Naive thymus-derived CD4-positive, alpha-beta T cell (primary cell): ENCODE measurements at places on chromosomes 3 and 15. TPM values are rescaled to one million over a fixed set of nuclear protein-coding genes. Genes with fewer than 3 reads are reported as not detected.
A peak's percentile ranks its signal among the peaks of the same experiment; 100 is the strongest.

- no peaks in the 10 kb centered on the region for H3K36me3 ChIP-seq
- H3K4me1 ChIP-seq, result no peaks in the 10 kb centered on the region
- no peak overlapping the region for H3K27ac ChIP-seq
- no peak for DNase-seq
- H3K4me3 ChIP-seq, result no peak overlapping the region
Measured at GRCh38 chr3:115428841-115429240, 194.5 kb upstream of the GAP43 start.

Gene SSUH2
- total RNA-seq, result not detected

Gene HES1
- total RNA-seq, result not detected

GRCh38 chr15:58748852-58749531 is 515 bp downstream of the ADAM10 start:
- H3K4me1 ChIP-seq, result peaks cover 17% of the 10 kb centered on the region
- peaks cover 10% of the 10 kb centered on the region for H3K36me3 ChIP-seq
- no peaks in the 10 kb centered on the region for H3K27me3 ChIP-seq
- peak overlapping the region; percentile 86 for H3K27ac ChIP-seq
- no peak for DNase-seq
- peak overlapping the region; percentile 66 for H3K4me3 ChIP-seq

Gene CTDSPL2
- total RNA-seq, result 68.6 and 76.1 TPM in 2 replicates

DNA sequence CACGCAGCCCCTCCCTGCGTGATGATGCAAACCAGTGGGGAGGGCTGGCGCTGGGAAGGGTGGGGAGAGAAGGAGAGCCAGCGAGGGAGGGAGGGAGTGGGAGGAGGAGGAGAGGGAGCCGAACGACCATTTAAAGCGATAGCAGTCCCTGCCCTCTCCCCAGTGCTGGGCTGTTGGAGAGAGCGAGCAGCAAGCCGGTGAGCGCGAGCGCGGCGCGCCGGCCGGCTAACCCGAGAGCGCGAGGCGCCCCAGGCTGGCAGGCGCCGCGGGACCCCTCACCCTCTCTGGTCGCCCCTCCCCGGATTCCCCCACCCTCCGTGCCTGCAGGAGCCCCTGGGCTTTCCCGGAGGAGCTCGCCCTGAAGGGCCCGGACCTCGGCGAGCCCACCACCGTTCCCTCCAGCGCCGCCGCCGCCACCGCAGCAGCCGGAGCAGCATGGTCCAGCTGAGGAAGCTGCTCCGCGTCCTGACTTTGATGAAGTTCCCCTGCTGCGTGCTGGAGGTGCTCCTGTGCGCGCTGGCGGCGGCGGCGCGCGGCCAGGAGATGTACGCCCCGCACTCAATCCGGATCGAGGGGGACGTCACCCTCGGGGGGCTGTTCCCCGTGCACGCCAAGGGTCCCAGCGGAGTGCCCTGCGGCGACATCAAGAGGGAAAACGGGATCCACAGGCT is at the start of gene GRM7:
Gene GRM7 (plus strand): TSS at position 162 of the 671 bp plus-strand sequence.
- H3K36me3 ChIP-seq, result no peaks in the 10 kb centered on the region
- H3K4me3 ChIP-seq, result no peak within 1 kb of the TSS
- H3K27ac ChIP-seq, result no peak within 1 kb of the TSS
- no peaks in the 10 kb centered on the region for H3K27me3 ChIP-seq

GRCh38 chr3:24202071-24202470 is 257.0 kb downstream of the NR1D2 start:
- no peaks in the 10 kb centered on the region for H3K36me3 ChIP-seq
- no peak overlapping the region for H3K4me3 ChIP-seq
- no peaks in the 10 kb centered on the region for H3K27me3 ChIP-seq

- no peaks in the 10 kb centered on the region for H3K27me3 ChIP-seq
- no peak for DNase-seq
- no peaks in the 10 kb centered on the region for H3K4me1 ChIP-seq
- no peak overlapping the region for H3K27ac ChIP-seq
- H3K36me3 ChIP-seq, result no peaks in the 10 kb centered on the region
Measured at GRCh38 chr15:78681281-78682003, 40.4 kb upstream of the CHRNB4 start.

DNA sequence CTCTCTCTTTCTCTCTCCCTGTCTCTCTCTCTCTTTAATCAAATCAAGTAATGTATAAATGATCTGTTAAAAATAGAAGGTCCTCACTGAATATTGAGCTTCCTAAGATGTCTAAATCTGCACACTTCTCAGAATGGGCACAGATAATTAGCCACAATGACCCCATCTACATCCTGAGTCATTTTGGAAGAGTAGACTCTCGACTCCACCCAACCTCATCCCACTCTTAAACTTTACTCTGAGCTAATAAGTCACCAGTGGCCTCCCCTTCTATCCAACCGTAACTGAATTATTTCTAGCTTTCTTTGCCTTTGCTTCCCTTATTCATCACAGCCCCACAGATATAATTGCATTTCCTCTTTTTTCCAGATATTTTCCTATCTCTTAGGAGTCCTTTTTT is 326.5 kb upstream of the ZNF717 start:
- no peaks in the 10 kb centered on the region for H3K4me1 ChIP-seq
- no peaks in the 10 kb centered on the region for H3K36me3 ChIP-seq
- H3K27me3 ChIP-seq, result no peaks in the 10 kb centered on the region
- no peak for DNase-seq
- no peak overlapping the region for H3K4me3 ChIP-seq

- H3K4me3 ChIP-seq, result no peak overlapping the region
- H3K4me1 ChIP-seq, result no peaks in the 10 kb centered on the region
- no peaks in the 10 kb centered on the region for H3K36me3 ChIP-seq
- no peak overlapping the region for H3K27ac ChIP-seq
Measured at GRCh38 chr3:155416500-155417118, 123.1 kb upstream of the STRIT1 start.

- H3K36me3 ChIP-seq, result no peaks in the 10 kb centered on the region
- H3K4me3 ChIP-seq, result no peak overlapping the region
- H3K27ac ChIP-seq, result no peak overlapping the region
- no peaks in the 10 kb centered on the region for H3K27me3 ChIP-seq
- no peaks in the 10 kb centered on the region for H3K4me1 ChIP-seq
Measured at GRCh38 chr3:46680298-46680826, 13.1 kb downstream of the ALS2CL start.

DNA sequence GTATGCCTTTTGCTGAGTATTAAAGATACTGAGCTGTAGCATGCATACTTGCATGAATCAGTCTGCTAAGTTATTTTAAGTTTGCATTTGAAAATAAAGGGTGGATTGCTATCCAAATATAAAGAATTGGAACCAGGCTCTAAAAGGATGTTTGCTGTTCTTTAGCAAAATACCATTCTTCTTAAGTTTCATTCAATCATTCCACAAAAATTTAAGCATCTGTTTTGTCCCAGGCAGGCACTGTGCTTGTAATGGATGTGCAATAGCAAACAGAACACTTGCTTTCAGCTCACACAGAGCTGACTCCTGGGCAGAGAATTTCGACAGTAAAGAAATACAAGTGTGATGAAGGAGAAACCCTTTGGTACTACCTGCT is 151.1 kb downstream of the PGPEP1L start:
- no peak overlapping the region for H3K27ac ChIP-seq
- no peaks in the 10 kb centered on the region for H3K36me3 ChIP-seq
- no peak for DNase-seq
- H3K4me3 ChIP-seq, result no peak overlapping the region
- H3K4me1 ChIP-seq, result peaks cover 13% of the 10 kb centered on the region

DNA sequence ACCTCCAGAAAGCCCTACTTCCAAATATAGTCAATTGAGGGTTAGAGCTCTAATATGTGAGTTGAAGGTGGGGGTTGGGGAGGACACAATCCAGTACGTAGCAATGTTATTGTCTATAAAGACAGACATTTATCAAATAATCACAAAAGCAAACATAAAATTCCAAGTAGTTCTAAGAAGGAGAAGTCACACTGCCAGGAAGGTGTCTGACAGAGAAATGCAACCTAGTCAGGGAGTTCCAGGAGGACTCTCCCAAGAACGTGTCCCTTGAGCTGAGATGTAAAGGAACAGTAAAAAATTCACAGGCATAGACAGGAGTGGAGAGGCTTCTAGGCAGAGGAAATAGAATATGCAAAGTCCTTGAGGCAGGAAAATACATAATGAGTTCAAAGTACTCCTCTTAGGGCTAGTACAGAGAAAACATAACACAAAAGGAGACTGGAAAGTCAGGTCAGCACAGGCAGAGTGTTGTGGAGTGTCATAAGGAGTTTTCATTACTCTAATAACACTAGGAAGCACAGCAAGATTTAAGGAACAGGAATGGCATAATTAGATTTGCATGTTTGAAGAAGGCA is 277.6 kb upstream of the STT3B start:
- no peak for DNase-seq
- H3K36me3 ChIP-seq, result no peaks in the 10 kb centered on the region
- no peaks in the 10 kb centered on the region for H3K4me1 ChIP-seq
- no peak overlapping the region for H3K27ac ChIP-seq
- H3K27me3 ChIP-seq, result no peaks in the 10 kb centered on the region
- H3K4me3 ChIP-seq, result no peak overlapping the region

DNA sequence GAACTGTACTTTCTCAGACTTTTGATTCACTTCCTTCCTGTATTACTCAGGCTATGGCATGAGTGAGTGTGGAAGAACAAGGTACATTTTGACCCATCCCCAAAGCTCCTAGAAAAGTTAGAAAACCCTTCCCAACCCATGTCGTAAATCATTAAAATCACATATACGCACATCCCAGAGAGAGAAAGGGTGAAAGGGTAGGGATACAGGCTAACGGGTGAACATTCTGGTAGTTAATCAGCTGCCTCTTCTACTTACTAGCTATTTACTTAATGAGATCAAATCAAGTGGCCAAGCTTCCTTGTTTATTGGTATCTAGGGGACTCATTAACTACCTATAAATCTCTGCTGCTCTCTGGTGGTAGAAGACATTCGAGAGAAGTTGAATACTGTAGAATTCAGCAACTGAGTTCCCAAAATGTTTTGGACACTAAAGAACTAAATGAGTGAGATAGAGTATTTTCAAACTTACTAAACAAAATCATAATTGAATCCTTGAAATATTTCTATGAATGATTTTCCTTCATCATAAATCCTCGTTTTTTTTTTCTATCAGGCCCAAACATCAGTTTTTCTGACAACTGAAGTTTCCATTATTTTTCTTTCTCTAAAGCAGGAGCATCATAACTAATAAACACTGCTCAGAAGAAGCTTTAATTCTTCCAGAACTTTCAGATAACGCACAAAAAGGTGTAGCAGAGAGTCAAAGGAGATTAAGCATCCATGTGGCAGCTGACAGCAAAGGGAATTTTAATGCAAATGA is 124.2 kb downstream of the IMPG2 start:
- no peaks in the 10 kb centered on the region for H3K27me3 ChIP-seq
- no peaks in the 10 kb centered on the region for H3K36me3 ChIP-seq
- no peak for DNase-seq
- H3K27ac ChIP-seq, result no peak overlapping the region

Gene LARP6
- total RNA-seq, result 0.50 TPM

Gene RARRES1
- total RNA-seq, result not detected

- no peaks in the 10 kb centered on the region for H3K4me1 ChIP-seq
- H3K27ac ChIP-seq, result no peak overlapping the region
- no peak overlapping the region for H3K4me3 ChIP-seq
- H3K36me3 ChIP-seq, result no peaks in the 10 kb centered on the region
- DNase-seq, result no peak
Measured at GRCh38 chr3:24937228-24937627, 442.6 kb upstream of the THRB start.

DNA sequence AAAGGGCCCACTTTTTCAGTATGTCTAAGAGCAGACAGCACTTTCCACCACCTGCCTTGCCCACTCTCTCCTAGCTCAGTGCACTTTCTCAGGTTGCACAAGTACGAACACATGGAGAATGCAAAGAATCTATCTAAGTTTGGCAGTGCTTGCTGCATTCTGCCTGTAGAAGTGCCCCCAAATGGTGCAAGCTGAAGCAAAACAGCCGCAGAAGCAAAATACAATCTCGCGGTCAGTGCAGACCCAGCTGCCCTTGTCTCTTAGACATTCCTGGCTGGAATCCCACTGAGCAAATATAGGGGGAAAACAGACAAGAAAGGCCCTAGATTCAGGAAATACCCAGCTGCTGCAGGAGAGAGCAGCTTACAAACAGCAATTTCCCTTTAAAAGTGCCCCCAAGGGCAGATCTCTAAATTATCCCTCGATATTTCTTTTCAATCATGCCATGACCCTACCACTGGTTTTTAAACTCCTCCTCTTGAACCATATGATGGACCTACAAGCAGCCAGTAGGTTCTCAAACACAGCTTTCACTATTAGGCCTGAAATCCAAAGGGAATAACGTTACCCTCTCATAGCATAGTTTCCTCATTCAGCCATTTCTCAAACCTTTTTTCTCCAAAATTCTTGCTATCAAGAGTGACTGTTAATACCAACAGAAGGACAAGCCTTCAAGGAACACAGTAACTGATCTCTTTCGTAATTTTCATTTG is 67.0 kb downstream of the TNIK start:
- H3K4me3 ChIP-seq, result no peak overlapping the region
- no peaks in the 10 kb centered on the region for H3K27me3 ChIP-seq
- H3K36me3 ChIP-seq, result no peaks in the 10 kb centered on the region
- DNase-seq, result no peak

DNA sequence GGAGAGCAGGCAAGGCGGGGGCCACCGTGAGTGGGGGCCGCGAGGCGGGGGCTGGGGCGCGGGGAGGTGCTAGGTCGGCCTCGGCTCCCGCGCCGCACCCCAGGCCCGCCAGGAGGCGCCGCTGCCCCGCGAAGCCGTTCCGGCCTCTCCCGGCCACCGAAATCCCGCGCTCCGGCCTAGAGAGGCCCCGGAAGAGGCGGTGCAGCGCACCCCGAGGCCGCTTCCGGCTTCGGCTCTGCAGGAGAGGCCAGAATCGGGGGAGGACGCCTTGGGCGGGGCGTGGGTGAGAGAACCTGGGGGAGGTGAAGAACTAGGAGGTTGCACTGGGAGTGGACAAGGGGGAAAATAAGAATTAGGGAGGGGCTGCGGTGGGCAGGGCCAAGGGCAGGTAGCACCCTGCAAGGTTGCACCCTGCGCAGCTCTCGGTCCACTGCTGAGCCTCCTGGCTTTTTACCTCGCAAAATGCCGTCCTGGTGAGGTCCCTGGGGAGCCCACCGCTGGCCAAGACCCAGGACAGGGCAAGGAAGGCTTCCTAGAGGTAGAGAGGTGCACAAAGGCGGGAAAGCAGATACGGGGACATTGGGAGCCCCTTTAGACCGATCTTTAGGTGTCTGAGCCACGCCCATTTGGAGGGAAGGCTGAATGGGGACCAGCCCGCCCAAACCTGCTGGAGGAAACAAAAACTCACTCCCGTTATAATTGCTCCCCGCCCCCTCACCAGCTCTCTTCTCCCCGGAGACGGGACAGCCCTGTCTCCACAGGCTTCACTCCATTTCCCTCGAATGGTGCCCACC is 8.4 kb upstream of the GNAI2 start:
- peak overlapping the region; percentile 88 for H3K4me3 ChIP-seq
- H3K27ac ChIP-seq, result peak overlapping the region; percentile 77
- H3K4me1 ChIP-seq, result peaks cover 9% of the 10 kb centered on the region
